ENCODE measurements at places on chromosomes 6 and 20. TPM values are rescaled to one million over a fixed set of nuclear protein-coding genes. Genes with fewer than 3 reads are reported as not detected.

Gene BPIFB1
- total RNA-seq, result not detected

Gene IRF4
- total RNA-seq, result not detected

Gene C6orf52
- not detected for total RNA-seq

Gene NUP153
- total RNA-seq, result 14.1 TPM

Gene LTV1
- total RNA-seq, result 5.4 TPM

Gene PI3
- not detected for total RNA-seq

Gene OPN5
- not detected for total RNA-seq

Gene PI16
- 8.2 TPM for total RNA-seq

Gene NEURL2
- 8.2 TPM for total RNA-seq

Gene BPIFB4
- total RNA-seq, result not detected

Gene SLC12A5
- total RNA-seq, result not detected

Gene NXT1
- total RNA-seq, result 30.9 TPM

Measured in uterus (tissue), 4 donors.